ENCODE measurements at places on chromosomes 13 and 19.

DNA sequence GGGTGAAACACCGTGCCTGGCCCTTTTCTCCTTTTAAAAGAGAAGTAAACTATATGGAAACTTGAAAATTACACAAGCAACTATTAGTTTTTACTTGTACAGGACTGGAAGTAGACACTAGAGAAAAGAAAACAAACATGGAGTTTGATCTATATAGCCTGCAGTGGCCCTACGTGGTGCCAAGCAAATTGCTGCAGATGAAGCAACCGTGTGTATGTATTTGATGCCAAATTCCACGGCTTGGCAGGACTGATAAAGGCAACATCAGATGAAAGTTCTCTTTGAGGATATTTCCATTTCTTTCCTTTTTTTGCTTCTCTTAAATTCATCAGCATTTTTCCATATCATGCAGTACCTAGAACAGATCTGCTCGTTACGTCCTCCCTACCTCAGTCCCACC is 49.8 kb downstream of the ATP8A2 start:
- no peak for DNase-seq

GRCh38 chr19:58558066-58558622 is at the start of gene UBE2M:
Gene UBE2M (minus strand): TSS chr19:58558611. CDS start chr19:58558381, 230 bp downstream.
- DNase-seq: peak; percentile 60

GRCh38 chr13:106846571-106847448 is 278.9 kb upstream of the ARGLU1 start:
- no peak for DNase-seq

GRCh38 chr13:53844473-53845146 is 816.0 kb downstream of the OLFM4 start:
- DNase-seq: no peak

GRCh38 chr19:31252441-31252840 is 96.8 kb downstream of the TSHZ3 start:
- DNase-seq: no peak

DNA sequence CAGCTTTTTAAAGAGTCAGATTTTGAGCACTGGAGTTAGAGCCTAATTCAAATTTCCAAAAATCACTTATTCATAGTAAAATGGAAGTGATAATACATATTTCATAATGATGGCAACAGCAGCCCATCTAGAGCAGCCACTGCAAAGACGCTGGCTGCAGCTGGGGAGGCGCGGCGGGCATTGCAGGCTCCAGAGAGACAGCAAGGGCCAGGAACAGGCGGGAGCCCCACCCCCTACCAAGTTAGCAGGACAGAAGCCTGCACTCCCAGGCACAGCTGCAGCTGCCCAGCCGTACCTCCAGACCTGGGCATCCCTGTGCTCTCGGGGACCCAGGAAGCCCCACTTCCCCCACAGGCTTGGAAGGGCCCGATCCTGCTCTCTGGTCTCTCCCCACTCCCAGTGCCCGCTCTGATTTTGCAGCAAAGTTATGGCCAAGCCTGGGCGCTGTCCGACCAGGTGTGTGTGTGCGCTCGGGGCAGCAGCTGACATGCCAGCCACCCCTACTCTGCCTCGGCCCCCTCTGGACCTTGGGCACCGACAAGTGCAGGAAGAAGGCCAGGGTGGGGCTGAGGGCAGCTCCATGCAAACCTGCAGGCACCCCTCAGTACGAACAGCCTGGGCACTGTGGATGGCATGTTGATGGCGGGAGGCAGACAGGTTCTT is 84.8 kb downstream of the SERP2 start:
- no peak for DNase-seq

GRCh38 chr19:16736709-16737108 is 17.1 kb downstream of the NWD1 start:
- DNase-seq: no peak

DNA sequence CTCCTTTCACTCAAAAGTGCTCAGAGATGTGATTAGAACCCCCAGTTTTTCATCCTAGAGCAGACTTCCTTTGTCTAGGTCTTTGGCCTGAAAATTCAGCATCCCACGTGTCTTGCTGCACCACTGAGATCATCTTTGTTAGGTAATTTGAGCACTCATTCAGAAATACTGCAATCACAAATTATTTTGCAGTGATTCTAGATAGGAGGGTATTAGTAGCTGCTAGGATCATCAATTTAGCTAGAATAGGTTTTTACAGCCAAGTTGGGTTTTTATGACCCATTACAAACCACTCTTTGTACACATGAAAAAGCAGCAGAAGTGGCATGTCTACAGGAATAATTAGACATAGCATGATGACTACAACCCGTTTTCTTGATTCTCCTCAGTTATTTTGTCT is 219.6 kb downstream of the GPC6 start:
- no peak for DNase-seq
